Dorsolateral prefrontal cortex (tissue), 122 donors: ENCODE measurements at places on chromosomes 16 and 17. TPM values are rescaled to one million over a fixed set of nuclear protein-coding genes. Genes with fewer than 3 reads are reported as not detected.
A peak's percentile ranks its signal among the peaks of the same experiment; 100 is the strongest.

DNA sequence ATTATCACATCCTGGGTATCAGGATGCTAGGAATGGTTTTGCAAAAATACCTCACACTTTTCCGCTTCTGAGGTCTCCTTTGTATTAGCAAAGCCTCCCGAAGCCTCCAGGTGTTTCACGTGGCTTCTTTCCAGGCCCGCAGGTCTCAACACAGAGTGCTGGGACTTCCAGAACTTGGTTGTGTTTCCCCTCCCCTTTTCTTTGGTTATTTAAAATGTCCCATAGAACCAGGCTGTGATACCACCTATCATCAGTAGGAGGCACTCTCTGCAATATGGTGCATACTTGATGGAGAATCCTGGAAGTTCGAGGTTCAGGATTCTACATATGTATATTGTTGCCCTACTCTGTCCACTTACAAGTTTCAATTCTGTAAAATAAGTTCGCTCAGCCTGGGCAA, 28.8 kb downstream of the ATP2C2 start:
- DNase-seq, result no peak

- DNase-seq, result no peak
Measured at GRCh38 chr16:75081179-75081859, 35.3 kb downstream of the LDHD start.

- no peak for DNase-seq
Measured at GRCh38 chr17:27616414-27616813, 14.6 kb upstream of the LGALS9 start.

- peak; percentile 61 for DNase-seq
Measured at GRCh38 chr17:51046514-51047384, 73.9 kb downstream of the SPAG9 start.

DNA sequence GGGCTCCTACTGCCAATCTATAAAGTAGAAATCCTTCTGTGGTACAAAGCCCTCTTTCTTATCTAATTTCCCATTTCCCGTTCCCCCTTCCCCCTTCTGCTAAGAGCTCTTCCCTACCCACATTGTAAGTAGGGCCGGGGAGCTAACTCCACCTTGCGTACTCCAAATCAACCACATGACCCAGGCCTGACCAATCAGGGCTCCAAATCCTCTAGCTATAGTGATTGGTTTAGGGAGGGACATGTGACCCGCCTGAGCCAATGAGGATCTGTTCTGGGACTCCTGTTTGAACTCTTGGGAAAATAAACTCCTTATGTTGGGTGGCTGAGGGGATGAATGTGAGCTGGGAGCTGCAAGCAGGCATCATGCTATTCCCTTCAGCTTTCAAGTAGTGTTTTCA, 40.9 kb upstream of the MEOX1 start:
- no peak for DNase-seq

DNA sequence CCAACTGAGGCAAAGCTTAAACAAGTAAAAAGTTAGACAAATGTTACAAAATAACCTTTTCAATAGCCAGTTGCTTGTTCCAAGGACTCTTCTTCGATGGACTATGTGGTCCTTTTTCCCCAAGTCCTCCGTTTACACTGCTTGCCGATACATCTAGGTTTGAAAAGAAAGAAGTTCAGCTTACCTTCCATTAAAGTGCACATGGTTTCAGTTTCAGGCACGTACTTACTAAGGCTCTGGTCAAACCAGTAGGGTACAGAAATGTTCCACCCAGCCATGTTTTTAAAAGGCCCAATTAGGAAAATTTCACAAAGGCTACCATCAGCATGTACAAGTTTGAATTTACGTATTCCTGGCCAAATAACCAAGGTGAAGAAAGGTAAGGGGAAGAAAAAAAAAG, 2.1 kb downstream of the SRSF2 start:
- no peak for DNase-seq

- no peak for DNase-seq
Measured at GRCh38 chr16:83831456-83831987, 23.7 kb downstream of the HSBP1 start.

- peak; percentile 63 for DNase-seq
Measured at GRCh38 chr17:28842282-28843012, at the start of gene FAM222B. FAM222B (minus strand) TSS chr17:28842790; CDS start chr17:28766667, 76,123 bp downstream.

TMEM204 gene
- 5.6 TPM for total RNA-seq

KRTAP4-3 gene
- not detected for total RNA-seq

KRT36 gene
- not detected for total RNA-seq

TPSD1 gene
- total RNA-seq, result not detected

INCA1 gene
- total RNA-seq, result 2.8 TPM

LGALS3BP gene
- 70.5 TPM for total RNA-seq

VMO1 gene
- 2.8 TPM for total RNA-seq
